AML-193 (cell line): ENCODE measurements at places on chromosomes 6 and 20.

DNA sequence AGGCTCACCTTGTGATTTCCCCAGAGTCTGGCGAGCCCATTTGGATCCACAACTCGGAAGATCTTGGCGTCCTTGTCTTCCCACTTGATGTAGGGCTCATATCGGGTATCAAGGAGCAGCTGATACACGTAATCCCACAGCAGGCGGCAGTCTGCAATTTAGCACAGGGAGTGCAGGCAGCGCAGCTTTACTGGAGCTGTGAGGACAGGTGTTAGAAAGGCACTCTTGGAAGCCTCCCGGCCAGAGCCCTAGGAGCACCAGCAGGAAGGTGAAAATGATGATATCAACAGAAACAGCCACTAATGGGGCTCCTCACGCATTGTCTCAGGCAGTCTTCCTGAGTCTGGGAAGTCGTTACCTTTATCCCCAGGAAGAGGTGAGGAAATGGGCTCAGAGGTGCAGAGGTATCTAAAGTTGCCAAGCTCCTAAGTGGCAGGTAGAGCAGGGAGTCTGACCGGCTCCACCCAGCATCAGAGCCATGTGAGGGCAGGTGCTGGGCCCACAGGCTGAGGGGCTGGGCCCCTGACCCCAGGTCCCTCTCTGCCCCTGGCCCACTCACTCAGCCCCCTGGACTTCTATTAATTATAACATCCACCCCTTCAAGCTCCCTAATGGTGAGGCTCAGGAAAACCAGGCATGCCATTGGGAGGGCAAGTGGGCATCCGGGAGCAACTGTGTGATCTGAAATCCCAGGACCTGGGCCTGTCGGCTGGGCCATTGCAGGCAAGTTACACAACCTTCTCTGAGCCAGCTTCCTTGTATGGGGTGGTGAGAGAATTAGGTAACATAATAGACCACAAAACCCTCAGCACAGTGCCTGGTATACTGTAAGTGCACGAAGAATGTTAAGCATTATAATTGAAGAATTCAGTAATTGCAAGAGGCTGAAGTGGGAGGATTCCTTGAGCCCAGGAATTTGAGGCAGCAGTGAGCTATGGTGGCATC is 18.3 kb downstream of the ETV7 start:
- peak; percentile 99 for DNase-seq

DNA sequence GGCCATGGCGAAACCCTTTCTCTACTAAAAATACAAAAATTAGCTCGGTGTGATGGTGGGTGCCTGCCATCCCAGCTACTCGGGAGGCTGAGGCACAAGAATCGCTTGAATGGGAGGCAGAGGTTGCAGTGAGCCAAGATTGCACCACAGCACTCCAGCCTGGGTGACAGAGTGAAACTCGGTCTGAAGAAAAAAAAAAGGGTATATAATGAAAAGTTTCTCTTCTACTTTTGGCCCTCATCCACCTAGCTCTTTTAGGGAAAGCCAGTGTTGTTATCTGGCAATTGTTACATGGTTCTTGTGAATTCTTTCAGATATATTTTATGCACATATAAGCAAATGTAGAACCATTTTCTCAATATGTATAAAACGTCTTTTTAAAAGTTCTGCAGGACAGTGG is 19.0 kb downstream of the KIF3B start:
- no peak for DNase-seq

DNA sequence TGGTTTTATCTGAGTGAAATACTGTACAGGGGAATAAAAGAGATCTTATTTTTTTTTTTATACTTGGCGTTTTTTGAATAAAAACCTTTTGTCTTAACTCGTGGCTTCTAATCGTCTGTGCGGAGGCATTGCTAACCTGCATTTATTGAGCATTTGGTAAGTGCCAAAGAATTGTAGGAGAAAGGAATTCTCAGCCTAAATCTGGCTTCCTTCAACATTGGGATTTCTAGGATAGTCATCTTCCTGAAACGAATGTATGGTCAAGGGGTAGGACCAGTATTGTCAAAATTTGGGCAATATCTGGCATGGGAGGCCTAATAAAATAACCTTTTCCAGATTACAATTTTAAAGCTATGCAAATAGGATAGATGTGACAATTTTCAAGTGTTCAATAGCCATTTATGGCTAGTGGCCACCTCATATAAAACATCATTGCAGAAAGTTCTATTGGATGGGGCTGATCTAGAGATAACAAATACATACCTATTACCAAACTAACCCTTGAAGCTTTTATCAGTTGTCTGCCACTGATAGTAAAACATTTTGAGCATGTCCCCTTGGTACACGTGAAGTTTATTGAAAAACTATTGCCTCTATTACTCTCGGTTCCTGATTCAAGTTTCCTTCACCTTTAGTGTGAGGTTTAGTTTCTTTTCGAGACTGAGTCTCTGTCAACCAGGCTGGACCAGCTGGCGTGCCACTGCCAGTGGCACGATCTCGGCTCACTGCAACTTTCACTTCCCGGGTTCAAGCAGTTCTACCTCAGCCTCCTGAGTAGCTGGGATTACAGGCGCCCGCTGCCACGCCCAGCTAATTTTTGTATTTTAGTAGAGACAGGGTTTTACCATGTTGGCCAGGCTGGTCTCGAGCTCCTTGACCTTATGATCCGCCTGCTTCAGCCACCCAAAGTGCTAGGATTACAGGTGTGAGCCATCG is 5.6 kb downstream of the PIM1 start:
- DNase-seq: no peak

DNA sequence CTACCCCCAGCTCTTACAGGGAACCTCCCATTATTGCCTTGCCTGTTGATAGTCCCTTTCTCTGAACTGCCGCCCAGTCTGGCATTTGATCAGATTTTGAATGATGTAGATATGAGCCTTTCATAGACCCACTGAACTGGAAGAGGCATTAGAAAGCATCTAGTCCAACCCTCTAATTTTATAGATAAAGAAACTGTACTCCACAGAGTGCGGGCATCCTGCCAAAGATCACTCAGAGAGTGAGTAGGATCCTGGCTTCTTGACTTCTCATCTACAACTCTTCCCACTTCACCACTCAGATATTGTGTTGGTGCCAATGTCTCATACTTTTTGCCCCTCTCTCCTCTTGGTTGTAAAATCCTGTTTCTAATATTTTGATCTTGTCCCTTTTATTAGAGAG is 179.2 kb upstream of the BMP2 start:
- DNase-seq: no peak

DNA sequence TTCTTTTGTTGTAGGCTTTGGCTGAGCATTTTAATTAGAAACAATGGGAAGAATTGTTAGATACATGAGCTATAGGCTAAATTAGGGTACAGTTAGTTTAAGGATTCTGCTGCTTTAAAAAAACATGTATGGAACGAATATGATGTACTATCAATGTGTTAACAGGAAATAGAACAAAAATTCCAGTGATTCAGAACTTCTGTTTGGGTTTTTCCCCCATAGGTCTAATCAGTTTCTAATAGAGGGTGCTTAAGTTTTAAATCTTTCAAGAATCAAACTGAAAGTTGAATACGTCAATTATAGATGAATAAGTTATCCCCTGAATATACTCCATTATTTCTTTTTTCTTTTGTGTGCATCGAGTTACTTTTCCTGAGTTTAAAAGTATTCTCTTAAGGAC is 1.9 kb downstream of the TAB2 start:
- DNase-seq: no peak
